ENCODE measurements at places on chromosomes 7 and 10.

DNA sequence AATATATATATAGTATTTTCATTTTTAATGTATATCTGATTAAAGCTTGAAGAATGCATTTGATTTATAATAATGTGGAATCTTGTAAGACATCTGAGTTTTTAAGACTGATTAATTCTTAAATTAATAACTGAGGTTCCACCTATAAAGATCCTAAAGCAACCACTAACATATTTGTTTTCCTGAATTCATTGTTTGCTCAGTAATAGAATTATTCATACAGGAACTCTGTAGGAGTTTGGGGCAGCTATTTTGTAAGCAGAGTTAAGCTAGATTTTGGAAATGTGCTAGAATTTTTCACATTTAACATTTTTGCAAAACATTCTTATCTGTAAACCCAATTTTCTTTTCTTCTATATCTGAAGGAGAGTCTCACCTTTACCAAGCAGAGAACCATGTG, 88.9 kb downstream of the NRCAM start:
- no peak for DNase-seq

DNA sequence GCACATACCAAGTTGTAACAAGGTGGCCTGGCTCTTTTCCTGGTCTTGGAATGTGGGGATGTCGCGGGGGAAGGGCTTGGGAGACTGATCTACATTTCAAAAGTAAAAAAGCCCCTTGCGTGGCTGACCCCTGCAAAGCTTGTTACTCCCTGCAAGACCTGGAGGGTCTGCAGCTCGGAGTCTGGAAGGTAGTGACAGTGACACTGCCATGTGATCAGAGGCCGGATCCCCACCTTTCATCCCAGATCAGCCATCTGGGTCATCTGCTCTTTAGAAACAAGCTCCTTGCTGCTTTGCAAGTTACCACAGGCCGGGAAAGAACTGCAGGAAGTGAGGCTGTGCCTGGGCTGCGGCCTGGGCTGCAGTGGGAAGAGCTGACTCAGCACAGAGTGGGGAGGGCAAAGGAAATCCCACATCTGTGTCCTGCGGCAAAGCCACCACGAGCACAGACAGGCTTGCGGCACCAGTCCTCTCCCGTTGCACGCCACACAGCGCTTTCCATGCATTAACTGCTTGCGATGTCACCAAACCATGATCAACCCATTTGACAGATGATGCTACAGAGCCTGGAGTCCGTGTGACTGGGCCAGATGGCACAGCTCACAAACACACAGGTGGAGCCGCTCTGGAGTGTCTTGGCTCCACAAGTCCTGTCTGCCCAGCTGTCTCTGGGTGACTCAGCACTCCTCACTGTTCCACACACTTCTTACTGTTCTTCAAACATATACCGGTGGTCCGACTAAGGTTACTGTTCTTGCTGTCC, 97.7 kb downstream of the SH3PXD2A start:
- no peak for DNase-seq

- DNase-seq: no peak
These were observed 138.8 kb upstream of the SHH start for GRCh38 chr7:155950898-155951553.

DNA sequence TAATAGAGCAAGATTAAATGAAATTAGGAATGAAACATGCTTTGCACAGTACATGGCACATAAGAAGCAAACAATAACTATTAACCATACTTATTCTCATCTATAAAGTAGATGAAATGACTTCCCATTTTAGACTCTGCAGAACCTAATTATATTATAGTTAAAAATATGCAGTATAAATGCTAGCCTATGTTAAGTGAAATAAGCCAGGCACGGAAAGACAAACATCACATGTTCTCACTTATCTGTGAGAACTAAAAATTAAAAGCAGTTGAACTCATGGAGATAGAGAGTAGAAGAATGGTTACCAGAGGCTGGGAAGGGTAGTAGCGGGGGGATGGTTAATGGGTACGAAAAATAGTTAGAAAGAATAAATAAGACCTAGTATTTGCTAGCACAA, 247.0 kb downstream of the PRKG1 start:
- DNase-seq: no peak

DNA sequence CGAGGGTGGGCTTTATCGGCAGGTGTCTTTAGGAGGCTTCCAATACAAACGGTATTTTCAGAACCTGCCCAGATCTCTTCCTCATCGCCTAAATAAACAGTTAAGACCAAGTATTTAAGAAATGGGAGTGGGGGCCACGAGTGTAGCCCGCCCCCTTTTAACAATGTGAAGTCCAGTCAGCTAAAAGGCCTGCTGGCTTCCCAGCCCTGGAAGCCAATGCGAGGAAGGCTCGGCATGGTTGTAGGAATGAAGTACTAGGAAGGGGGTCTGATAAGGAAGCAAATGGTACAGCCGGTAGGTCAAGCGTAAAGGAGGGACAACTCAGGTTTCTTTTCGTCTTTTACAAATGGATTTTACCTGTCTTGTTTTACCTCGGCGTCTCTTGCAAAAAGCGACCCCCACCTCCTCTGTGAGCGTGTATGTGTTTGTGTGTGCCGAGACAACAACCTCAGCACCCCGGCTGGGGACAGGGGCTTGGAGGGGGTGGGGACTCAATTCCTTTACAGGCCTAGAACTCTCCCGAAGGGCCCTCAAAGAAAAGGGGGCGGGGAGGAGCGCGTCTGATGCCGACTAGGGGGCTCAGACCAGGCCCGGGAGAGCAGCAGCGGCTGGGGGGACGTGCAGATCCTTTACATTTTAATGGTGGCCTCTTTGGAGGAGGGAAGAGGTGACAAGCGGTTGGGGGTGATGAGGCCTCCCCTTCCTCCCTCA, 147.6 kb downstream of the GPR85 start:
- DNase-seq: no peak

DNA sequence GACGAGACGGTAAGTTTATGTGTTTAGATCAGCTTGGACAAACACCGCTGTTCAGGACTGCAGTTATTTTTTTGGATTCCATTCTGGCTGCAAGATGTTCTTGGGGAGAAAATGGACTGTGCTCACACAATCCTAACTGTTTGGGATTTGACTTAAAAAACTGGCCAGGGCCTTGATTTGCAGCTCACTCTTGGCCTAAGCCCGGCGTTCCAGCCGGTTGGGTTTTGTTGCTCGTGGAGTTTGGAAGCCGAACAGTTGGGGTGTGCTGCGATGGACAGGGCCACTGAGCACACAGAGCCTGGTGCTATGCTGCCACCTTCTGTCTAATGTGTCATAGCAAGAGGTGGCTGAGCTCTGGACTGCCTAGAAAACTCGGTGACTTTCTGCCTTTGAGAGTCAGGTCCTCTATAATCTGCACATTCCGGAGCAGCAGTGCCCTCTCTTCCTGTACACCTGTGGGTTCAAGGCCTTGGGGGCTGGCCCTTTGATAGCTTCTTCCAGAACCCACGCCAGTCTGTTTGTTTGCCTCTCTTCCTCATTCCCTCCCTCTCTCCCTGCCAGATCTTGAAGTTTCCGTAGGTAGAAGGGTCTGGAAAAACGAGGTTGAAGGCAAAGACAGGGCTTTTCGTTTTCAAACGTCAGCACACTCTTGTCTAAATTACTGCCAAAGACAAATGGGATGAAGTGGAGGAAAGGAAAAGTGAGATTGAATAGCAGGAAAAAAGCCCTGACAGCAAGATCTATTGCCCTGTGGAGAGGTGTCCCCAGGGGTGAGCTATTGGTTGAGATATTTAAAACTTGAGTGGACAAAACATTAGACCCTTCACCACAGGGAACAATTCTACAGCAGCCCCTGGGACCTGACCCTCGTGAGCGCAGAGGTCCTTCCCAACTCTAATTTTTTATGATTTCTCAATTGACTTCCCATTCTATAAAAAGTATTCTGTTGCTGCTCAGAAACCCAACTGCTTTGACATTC, 167.5 kb upstream of the HABP2 start:
- DNase-seq: no peak

DNA sequence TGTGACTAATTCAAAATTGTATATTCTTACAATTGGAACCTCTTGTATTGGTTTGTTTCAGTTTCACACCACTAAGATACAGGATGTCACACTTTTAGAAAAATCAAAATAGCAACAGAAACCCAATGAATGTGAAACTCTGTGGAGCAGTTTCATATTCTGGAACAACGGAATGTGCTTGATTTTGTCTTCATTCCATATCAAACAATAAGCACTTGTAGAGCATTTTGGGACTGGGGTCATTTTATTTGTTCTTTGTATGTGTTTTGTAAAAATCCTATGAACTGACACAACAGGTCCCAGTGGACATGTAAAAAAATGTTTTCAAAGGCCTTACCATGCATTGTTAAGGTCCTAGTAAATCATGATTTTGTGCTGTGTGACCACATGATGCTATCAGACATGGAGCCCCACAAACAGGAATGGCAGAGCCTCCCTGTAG, 123.1 kb downstream of the DKK1 start:
- DNase-seq: no peak

GRCh38 chr7:103966593-103967277, 22.7 kb downstream of the RELN start:
- no peak for DNase-seq

DNA sequence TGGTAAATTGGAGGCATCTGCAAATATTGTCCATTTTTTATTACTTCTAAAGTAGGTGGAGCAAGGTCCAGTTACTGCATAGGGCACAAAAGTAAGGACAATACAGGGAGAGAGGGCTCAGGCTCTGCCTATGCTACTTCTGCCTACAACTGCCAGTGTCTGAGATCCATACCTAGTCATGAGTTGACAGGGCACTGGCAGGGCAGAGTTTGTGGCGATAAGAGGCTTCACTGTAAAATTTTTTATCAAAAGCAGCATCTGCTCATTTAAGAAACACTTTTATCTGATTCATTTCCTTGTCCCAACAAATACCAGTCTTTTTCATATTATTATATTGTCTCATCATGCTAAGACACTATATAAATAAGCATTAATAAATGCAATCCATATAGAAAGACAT, 178.0 kb downstream of the LRRN3 start:
- no peak for DNase-seq

- no peak for DNase-seq
These were observed 140.8 kb downstream of the DGKB start for GRCh38 chr7:14761510-14762296.

DNA sequence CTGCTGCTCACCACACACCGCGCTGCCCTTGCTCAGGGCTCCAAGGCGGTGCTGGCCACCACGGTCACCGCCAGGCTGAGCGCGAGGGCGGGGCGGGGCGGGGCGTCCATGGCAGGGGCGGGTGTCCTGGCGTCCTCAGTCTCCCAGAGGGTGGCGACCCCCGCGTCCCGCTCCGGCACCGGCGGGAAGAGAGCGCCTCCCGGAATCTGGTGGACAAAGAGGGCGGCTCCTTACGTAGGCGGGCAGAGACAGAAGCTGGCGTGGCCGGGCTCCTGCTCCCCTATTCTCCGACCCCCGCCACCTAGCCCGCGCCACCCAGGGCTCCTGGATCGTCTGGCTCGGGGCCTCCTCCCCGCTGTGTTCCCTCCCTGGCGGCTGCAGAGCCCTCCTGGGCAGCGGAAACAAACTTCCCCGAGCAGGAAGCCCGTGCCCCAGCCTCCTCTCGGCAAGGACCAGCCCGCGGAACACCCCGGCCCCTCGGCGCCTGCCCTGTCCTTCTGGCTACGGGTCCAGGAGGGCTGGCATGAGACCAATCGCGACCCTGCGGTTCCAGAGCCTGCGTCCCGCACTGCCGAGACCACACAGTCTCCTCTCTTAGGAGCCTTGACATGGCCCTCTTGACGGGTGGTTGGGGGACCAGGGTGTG, 133.8 kb upstream of the ZNF92 start:
- DNase-seq: no peak

DNA sequence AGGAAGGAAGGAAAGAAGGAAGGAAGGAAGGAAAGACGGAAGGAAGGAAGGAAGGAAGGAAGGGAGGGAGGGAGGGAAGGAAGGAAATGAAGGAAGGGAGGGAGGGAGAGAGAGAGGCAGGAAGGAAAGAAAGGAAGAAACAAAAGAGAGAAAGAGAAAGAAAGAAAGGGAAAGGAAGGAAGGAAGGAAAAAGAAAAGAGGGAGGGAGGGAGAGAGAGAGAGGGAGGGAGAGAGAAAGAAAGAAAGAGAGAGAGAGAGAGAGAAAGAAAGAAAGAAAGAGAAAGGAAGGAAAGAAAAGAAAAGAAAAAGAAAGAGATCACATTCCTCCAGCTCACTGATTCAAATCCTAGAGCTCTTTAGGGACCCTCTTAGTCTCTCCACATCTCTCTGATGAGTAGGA, 24.7 kb downstream of the ELN start:
- DNase-seq: no peak

- no peak for DNase-seq
These were observed 32.8 kb downstream of the GSAP start for GRCh38 chr7:77383333-77383740.

DNA sequence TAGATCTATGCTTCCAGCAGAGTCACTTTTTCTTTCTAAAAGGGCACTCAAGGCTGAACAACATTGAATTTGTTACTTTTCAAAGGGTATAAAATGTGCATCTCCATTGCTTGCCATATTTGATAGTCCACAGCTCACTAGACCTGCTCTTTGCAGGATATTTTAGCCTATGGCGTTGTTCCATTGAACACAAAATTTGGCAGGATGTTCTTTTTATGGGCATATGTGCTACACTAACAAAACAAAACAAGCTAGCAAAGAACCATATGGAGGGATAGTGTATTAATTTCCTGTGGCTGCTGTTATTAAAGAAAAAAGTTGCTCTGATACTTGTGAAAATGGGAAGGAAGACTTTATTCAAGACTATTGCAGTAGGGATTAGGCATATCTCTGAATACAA, 828.7 kb downstream of the TYW1 start:
- no peak for DNase-seq

DNA sequence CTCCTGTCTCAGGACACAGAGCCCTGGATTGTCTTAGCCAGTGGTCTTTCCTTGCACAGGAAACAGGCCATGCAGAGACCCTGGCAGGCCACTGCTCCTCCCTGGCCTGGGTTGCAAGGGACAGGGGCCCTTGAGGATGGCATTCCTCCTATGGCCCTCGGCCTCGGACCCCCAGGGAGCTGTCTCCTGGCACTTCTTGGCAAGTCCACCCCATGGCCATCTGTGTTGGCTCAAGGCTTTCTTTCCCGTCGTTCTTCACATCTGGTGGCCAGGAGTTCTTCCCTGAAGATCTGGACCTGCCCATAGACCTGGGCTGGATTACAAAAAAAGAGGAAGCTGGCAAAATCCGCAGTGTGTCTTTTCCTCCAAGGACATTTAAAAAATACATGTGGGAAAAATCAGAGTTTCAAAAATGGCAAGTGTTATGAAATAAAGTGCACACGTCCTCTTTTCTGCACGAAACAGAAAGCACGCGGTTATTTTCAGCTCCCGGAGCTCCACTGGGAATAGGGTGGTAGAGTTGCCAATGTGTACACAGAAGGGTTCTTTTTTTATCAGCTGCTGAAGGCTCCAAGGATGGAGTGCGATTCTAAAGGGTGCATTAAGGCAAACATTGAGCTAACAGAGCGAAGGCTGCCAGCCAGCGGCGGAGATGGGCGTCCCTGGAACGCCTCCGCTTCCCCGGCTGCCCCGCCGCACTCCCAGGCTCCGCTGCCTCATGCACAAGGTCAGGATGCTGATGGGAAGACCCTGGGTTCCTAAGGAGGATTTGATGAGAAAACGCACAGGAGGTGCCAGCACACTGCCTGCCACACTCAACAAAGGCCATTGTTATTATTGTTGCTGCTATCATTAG, 62.8 kb upstream of the FAM20C start:
- no peak for DNase-seq

- DNase-seq: no peak
These were observed 293.6 kb downstream of the CSTF2T start for GRCh38 chr10:51405580-51406351.

Data from cerebellar nuclear complex (tissue), 1 donor.